ENCODE measurements at places on chromosomes 4 and X.
A peak's percentile ranks its signal among the peaks of the same experiment; 100 is the strongest.

DNA sequence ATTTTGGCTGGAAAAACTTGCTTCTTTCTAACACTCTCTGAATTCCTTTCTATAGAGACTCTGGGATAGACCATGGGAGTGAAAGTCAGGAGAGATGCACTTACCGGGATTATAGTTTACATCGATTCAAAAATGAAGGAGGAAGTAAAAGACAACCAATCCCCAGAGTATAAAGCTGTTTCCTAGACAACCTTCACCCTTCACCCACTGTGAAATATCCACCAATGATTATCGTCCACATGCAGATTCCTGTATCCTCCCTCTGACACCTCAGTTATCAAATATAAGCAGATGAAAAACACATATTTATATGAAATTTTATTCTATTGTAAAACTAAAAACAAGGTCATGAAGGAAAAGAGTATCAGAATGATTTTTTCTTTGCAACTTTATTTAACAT, 258.8 kb upstream of the GK2 start:
- H3K36me3 ChIP-seq, result no peaks in the 10 kb centered on the region
- DNase-seq, result no peak
- H3K4me3 ChIP-seq, result no peak overlapping the region
- H3K4me1 ChIP-seq, result no peaks in the 10 kb centered on the region
- H3K27ac ChIP-seq, result no peak overlapping the region

DNA sequence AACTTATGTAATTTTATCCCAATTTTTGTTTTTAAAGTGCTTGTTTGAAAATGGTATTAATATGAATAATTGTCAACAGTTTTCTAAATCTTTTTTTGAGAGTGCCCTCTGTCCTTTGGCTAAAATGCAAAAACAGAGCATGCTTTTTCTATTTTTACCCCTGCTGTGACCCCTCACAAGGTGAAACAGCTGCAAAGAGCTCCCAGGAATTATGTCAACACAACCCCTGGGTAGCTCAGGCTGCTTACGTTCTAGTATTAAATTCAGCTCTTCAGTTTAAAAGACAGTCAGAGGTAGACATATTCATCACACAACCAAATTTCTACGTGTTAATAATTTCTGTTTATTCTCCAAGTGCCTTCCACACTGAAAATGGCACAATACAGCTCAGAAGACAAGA, 367.5 kb downstream of the PRDM5 start:
- no peak overlapping the region for H3K4me3 ChIP-seq
- DNase-seq, result no peak
- H3K27ac ChIP-seq, result no peak overlapping the region

GRCh38 chr4:74486905-74487304, 42.0 kb downstream of the AREG start:
- no peaks in the 10 kb centered on the region for H3K36me3 ChIP-seq
- no peaks in the 10 kb centered on the region for H3K4me1 ChIP-seq
- DNase-seq, result no peak
- no peak overlapping the region for H3K4me3 ChIP-seq
- H3K27ac ChIP-seq, result no peak overlapping the region
- H3K27me3 ChIP-seq, result no peaks in the 10 kb centered on the region

- no peak overlapping the region for H3K27ac ChIP-seq
- H3K36me3 ChIP-seq, result no peaks in the 10 kb centered on the region
- no peak for DNase-seq
- no peaks in the 10 kb centered on the region for H3K4me1 ChIP-seq
Measured at GRCh38 chr4:123478859-123479345, 82.3 kb downstream of the SPRY1 start.

- no peaks in the 10 kb centered on the region for H3K36me3 ChIP-seq
Measured at GRCh38 chrX:43510209-43510608, 145.9 kb upstream of the MAOA start.

- peaks cover 9% of the 10 kb centered on the region for H3K4me1 ChIP-seq
- no peak for DNase-seq
- no peaks in the 10 kb centered on the region for H3K27me3 ChIP-seq
- no peak overlapping the region for H3K4me3 ChIP-seq
- no peak overlapping the region for H3K27ac ChIP-seq
Measured at GRCh38 chrX:47840111-47840510, 3.4 kb downstream of the ZNF81 start.

GRCh38 chrX:43676971-43677572, 21.0 kb downstream of the MAOA start:
- no peaks in the 10 kb centered on the region for H3K36me3 ChIP-seq
- peak overlapping the region; percentile 42 for H3K27ac ChIP-seq
- no peaks in the 10 kb centered on the region for H3K27me3 ChIP-seq
- H3K4me3 ChIP-seq, result no peak overlapping the region

DNA sequence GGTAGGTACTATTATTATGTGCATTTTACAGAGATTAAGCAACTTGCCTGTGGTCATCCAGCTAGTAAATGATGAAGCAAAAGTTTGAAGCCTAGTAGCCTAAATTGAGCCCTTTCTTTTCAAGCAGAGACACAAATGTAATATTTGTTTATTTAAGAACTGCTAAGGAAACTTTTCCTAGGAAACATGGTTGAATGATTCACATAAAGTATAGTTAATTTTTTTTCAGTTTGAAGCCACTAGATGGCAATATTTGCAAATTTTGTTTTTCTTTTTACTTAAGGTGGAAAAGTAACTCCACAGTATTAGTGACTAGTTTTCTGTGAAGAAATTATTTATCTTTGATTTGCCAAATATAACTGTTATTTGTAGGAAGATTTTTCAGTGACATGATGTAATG, 52.8 kb upstream of the ANKRD17 start:
- no peaks in the 10 kb centered on the region for H3K36me3 ChIP-seq
- H3K27me3 ChIP-seq, result no peaks in the 10 kb centered on the region
- no peak for DNase-seq
- H3K4me1 ChIP-seq, result no peaks in the 10 kb centered on the region

- no peaks in the 10 kb centered on the region for H3K36me3 ChIP-seq
- DNase-seq, result no peak
- H3K4me1 ChIP-seq, result no peaks in the 10 kb centered on the region
- H3K27me3 ChIP-seq, result peaks cover 51% of the 10 kb centered on the region
Measured at GRCh38 chr4:40583850-40584439, 45.7 kb downstream of the RBM47 start.

DNA sequence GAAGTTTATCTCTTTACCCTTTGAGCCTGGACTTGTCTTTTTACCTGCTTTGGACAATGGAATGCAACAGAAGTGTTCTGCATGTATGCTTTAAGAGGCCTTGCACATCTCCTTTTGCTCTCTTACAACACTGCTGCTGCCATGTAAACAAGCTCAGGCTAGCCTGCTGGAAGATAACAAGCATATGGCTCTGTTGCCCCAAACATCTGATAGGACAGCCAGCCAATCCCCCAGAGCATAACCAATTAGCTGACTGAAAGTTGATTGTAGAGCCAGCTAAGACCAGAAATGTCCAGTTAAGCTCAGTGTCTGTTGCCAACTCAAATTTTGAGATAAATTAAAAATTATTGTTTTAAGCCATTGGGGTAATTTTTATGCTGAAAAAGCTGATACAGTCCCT, 510.6 kb upstream of the CNKSR2 start:
- H3K4me1 ChIP-seq, result no peaks in the 10 kb centered on the region
- no peak overlapping the region for H3K27ac ChIP-seq
- no peak for DNase-seq
- H3K27me3 ChIP-seq, result no peaks in the 10 kb centered on the region
- H3K36me3 ChIP-seq, result no peaks in the 10 kb centered on the region
- no peak overlapping the region for H3K4me3 ChIP-seq
